ENCODE measurements at places on chromosomes 4 and X.
A peak's percentile ranks its signal among the peaks of the same experiment; 100 is the strongest.

- DNase-seq = no peak
Measured at GRCh38 chrX:44096666-44097065, 123.5 kb upstream of the NDP start.

DNA sequence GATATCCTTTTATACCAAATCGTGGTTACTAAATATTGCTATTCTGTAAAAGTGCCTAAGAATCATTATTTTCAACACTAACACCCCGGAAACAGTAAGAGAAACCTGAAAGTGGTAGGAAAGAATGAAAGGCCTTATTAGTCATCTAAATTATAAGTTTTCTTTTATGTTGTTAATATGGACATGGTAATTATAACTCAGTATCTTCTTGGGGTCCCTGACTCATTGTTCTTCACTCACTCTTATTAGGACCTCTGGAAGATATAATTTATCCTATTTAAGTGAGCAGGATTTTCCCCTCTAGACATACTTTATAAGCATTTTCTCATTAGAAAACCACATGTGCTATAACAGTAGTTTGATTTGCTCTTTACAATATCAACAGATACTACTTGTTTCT is 51.0 kb downstream of the SMARCA5 start:
- DNase-seq = no peak

DNA sequence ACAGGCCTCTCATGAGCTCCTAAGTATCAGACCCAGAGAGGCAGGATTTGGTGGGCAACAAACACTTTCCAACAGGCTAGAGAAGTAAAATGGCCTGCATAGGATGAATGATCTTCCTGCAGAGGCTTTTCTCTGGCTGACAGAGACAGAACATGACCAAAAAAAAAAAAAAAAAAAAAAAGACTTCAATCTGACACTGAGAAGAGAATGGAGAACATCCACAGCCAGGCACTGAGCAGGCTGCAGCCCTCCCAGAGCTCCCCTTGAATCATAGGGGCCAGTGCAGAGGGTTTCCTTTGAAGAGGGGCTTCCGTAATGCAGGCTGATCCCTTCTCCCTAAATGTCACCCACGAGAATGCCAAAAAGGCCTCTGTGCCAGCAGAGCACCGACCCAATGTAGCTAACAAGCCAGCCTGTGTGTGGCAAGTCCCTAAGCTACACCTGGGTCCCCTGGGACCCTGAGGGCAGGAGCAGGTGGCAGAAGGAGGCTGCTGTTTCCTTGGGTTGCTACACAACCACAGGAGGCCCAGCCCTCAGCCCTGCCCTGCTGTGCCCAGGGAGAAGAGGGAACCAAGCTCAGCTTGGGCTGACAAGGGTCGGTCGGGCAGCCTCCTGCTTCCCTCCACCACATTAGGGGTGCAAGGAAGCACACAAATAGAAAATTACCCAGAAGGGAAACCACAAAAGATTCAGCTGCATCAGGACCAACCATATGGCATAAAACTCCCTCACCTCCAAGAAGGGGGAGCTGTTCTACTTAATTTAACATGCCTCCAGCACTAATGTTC is 55.6 kb downstream of the MAP7D2 start:
- DNase-seq = no peak

- DNase-seq = no peak
Measured at GRCh38 chr4:4985844-4986243, 33.4 kb downstream of the CYTL1 start.

- DNase-seq = no peak
Measured at GRCh38 chrX:3550160-3550751, 163.2 kb downstream of the PRKX start.

- DNase-seq = no peak
Measured at GRCh38 chr4:150037251-150037856, 40.9 kb upstream of the DCLK2 start.

DNA sequence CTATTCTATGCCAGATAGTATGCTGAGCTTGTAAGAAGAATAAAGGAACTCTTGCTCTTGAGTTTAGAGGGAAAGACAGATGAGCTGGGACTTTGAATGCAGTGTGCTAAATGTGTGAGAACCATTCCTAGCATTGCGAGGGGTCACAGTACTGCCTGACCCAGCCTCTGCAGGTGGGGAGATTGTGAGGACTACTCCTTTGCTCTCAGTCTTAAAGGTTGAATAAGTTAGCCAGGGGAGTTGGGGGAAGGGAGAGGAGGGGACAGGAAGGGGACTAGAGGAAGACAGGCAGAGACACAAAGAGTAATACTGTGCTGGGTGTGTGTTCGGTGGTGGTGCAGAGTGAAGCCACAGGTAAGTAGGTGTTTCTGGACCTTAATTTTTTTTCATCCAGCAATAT is 41.7 kb downstream of the DCUN1D4 start:
- DNase-seq = no peak

GRCh38 chr4:156501962-156502361 is 469.6 kb downstream of the PDGFC start:
- DNase-seq = no peak

- DNase-seq = no peak
Measured at GRCh38 chrX:134026565-134027311, 41.3 kb upstream of the GPC3 start.

DNA sequence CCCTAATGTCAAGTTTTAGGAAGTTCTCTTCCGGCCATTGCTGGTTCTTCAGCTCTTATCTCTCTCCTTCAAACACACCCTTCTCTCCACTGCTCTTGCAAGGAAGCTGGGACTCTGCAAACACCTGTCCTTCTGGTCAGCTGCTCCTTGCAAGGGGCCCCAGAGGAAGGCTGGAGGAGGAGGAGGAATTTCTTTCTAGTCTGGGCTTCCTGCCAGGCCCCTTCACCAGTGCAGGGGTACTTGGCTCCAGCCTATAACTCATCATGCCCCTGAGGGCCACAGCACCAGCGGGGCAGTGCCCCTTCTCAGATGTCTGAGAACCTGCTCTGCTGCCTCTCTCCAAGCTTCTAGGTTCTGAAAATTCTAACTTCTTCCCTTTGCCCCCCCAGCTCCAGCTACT is 46.7 kb downstream of the REELD1 start:
- DNase-seq = no peak

GRCh38 chrX:9619581-9619980 is 146.1 kb downstream of the GPR143 start:
- no peak for DNase-seq

- no peak for DNase-seq
Measured at GRCh38 chrX:51421972-51422597, 74.3 kb downstream of the NUDT11 start.

DNA sequence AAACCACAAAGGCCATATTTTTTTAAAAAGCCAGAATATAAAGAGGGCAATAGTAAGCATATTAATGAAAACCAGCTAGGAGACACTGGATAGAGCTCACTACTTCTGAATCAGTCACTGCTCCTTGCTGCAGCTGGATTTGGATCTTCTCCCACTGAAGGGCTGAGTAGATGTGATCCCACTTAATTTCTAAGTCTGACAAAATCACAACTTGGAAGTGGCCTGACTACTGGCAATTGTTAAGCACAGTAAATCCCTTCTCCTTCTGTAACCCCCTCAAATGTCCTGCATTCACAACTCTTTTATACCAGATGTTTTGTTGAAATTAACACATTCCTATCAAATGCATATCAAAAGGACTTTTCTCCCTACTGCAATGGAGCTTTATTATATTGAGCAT is 72.9 kb downstream of the AMMECR1 start:
- DNase-seq = no peak

DNA sequence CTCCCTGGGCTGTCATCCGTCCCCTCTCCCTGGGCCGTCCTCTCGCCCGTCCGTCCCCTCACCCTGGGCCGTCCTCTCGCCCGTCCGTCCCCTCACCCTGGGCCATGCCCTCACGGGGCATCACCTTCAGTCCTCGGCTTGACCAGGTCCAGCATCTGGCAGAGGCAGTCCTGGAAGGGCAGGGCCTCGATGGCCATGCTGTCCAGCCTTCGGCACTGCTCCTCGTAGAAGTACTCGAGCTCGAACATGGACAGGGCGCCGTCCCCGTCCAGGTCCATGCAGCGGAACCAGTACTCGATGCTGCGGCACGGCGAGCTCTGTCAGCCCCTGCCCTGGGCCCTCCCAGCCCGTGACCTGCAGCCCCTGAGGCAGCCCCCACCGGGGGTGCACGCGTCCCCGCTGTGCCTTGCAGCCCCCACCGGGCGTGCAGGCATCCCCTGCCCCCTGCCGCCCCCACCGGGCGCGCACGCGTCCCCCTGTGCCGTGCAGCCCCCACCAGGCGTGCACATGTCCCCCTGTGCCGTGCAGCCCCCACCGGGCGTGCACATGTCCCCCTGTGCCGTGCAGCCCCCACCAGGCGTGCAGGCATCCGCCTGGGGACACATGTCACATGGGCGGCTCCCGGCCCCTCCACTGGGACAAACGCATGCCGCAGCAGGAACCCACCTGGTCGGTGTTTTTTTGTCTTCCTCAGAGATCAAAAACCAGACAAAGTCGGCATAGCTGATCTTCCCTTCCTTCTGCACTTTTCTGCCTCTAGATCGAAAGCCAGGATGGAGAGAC is 22.2 kb upstream of the GTPBP6 start:
- no peak for DNase-seq

DNA sequence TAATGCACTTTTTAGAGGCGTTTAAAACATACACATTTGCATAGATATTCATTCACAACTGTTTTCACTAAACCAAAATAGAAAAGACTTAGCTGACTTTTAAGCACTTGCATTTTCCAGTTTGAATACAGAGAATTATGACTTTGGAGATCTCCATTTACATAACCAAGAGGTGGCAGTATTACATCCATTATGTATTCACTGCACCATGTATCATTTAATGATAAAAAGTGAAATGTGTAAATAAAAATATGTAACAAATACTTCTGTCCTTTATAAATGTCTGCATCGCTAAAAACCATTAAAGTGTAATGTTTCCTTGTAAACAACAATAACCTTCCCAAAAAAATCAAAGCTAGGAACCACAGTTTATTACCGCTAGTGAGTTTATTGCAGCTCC is 413.2 kb downstream of the FGF13 start:
- no peak for DNase-seq

DNA sequence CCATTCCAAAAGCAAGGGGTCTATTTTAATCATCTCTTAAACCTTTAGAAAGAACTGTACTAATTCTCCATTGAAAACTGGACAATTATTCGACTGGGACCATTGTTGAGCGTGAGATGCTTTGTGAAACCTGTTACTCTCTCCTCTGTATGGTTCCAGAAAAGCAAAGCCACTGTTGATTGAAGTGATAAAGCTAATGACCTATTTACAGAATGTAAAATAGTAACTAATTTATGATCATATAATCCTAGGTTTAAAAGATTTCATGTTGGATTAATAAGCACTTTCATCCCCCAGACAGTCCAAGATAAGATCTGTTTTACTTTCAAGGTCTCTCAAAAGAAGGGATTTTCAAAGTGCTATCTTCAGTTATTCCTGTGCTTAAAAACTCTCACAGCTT is 614.5 kb downstream of the TMA16 start:
- no peak for DNase-seq

- no peak for DNase-seq
Measured at GRCh38 chr4:129394635-129395034, 298.7 kb downstream of the C4orf33 start.

DNA sequence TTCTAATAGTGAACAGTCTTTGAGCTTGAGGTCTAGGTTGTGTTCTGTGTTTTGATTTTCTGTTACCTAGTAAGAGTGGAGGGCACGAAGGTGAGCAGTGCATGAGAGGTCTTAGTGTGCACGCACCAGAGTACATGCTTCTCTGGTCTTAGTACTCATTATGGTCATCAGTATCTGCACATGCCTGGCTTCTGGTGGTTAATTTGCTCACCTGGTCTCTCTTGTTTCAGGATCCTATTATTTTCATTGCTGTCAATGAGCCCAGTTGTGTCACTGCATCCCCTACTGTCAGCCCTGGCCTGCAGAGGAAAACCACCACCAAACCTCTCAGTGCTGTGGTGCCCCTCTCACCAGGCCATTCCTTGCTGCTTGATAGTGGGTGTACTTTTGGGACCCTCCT is 54.8 kb downstream of the NSUN7 start:
- DNase-seq = no peak

- DNase-seq = no peak
Measured at GRCh38 chr4:80521438-80521837, 185.9 kb downstream of the CFAP299 start.

DNA sequence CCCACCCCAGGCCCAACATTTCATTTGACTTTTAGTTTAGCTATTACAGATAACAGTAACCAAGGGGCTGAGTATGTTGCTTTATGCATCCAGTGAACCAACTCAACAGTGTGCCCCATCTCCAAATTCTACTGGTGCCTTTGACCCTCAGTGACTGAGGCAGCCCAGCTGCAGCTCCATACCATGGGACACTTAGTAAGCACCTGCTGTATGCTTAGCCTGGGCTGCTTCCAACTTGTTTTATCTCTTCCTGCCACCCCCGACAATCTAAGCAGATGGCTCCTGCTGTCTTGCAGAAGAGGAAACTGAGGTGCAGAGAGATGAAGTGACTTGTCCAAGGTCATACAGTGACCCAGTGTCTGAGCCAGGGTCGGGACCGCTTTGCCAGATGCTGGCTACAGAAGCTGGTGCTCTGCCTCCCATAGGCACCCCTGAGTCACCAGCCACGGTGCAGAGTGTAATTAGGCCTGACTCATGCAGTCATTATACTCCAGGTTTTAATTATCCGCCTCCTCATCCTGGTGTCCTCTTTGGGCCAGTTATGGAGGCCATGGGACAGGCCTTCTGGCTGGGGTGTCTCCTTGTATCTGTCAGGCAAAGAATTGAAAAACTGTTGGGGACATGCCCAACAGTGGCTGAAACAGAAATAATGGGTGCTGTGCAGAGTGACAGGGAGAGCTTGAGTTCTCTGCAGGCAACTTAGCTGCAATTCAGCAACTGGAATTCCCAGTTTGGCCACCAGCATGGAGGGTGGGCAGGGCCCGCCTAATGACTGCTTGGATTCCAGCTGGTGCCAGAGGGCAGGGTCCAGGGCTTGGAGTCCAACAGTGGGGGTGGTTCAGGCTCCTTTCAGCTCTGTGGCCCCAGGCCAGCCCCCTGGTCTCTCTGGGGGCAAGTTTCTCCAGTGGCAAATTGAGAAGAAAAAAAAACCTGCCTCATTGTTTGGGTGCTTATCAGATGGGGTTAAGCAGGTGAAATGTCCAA is 8.2 kb upstream of the GPR78 start:
- DNase-seq = no peak

- peak; percentile 68 for DNase-seq
Measured at GRCh38 chr4:157372154-157372553, 151.6 kb downstream of the GRIA2 start.

- DNase-seq = no peak
Measured at GRCh38 chr4:45064741-45065140, 338.4 kb upstream of the GNPDA2 start.

- no peak for DNase-seq
Measured at GRCh38 chrX:119941336-119941735, 2.2 kb downstream of the NKAP start.

GRCh38 chrX:13875572-13875971 is 58.7 kb upstream of the GPM6B start:
- DNase-seq = no peak

GRCh38 chr4:152087335-152087734 is 326.5 kb upstream of the GATB start:
- no peak for DNase-seq

- no peak for DNase-seq
Measured at GRCh38 chr4:122171323-122171722, 19.2 kb downstream of the BLTP1 start.
